ENCODE measurements at places on chromosomes 6 and 20.

- no peak for DNase-seq
These were observed 10.3 kb downstream of the ZMYND8 start for GRCh38 chr20:47346172-47346571.

- peak; percentile 38 for DNase-seq
These were observed 17.6 kb upstream of the SNAI1 start for GRCh38 chr20:49964964-49965780.

GRCh38 chr20:52984451-52984810 lies 12.3 kb downstream of the TSHZ2 start:
- no peak for DNase-seq

GRCh38 chr6:2968600-2969135 lies 2.7 kb downstream of the SERPINB6 start:
- no peak for DNase-seq

DNA sequence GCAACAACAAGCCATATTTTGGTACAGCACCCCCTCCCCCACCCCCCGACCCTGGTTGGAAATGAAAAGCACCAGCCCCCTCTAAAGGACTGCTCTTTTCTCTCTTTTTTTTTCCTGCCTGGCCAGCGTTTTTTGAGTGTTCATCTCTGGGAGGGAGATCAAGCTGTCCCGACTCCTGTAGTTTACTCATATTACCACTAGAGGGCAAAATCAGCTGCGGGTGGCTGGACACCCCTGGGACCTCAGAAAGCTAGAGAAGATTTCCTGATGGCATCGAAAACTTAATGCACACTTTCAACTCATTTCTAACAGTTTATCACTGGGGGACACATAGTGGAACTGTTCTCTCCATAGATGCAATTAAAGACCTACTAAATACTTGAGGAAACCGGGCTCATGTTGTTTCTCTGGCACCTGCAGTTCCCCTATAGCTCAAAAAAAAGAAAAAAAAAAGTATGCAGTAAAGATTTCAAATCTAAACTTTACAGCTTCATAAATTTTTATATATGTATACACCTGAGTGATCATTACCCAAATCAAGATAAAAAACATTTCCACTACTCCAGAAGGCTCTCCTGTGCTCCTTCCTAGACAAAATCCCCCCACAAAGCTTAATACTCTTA lies 24.4 kb downstream of the CNBD2 start:
- DNase-seq: peak; percentile 64

DNA sequence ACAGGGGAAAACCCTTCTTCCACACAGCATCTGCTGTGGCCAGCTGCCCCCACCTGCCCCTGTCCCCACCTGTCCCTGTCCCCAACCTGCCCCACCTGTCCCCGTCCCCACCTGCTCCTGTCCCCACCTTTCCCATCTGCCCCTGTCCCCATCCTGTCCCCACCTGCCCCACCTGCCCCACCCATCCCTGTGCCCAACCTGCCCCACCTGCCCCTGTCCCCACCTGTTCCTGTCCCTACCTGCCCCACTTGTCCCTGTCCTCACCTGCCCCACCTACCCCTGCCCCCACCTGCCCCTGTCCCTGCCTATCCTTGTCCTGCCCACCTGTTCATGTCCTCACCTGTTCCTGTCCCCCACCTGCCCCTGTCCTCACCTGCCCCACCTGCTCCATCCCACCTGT lies 6.4 kb upstream of the MYT1 start:
- DNase-seq: no peak

GRCh38 chr6:37010402-37010892 lies 5.0 kb downstream of the FGD2 start:
- DNase-seq: no peak

GRCh38 chr6:43634702-43635303 lies 837 bp upstream of the MAD2L1BP start:
- no peak for DNase-seq

GRCh38 chr6:139230391-139230840 lies 61.4 kb downstream of the TXLNB start:
- peak; percentile 30 for DNase-seq

- DNase-seq: no peak
These were observed 81.6 kb downstream of the PSMB1 start for GRCh38 chr6:170471491-170471890.

GRCh38 chr6:83870649-83871048 lies 11.2 kb downstream of the CYB5R4 start:
- no peak for DNase-seq

DNA sequence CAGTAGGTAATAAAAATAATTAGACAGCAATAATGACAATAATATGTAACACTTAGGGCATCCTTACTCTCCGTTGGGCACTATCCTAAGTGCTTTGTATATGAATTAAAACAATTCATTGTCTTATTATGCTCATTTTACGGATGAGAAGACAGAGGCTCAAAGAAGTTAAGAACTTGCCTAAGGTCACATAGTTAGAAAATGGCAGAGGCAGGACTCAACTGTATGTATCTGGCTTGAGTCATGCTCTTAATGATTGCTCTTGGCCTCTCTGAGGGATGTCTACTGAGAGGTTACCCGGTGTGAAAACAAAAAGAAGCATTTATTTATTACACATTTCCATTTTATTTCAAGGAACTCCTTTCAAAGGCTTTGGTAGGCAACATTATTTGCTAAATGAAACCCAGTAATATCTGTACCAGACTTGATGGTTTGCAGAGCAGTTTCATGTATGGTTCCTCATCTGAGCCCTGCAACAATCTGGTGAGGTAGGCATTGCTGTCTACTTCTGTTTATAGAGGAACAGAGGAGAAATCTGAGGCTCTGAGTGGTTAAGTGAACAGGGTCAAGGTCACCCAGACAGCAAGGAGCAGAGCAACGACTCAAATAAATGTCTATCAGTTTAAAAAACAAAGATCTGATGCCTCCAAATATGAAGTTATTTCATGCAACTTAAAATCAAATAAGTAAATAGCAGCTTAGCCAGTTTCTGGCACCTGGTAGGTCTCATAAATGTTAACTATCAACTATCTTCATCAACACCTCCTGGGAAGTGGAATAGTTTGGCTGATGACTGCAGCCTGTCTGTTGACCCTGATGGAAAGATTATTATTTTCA lies 4.2 kb upstream of the PARD6B start:
- DNase-seq: no peak

- DNase-seq: peak; percentile 95
These were observed 1.2 kb downstream of the CHMP4B start for GRCh38 chr20:33812152-33812849.

- DNase-seq: no peak
These were observed 189.6 kb downstream of the GJA10 start for GRCh38 chr6:90083891-90084290.

- DNase-seq: no peak
These were observed 488.6 kb upstream of the SULF2 start for GRCh38 chr20:48273843-48274242.

- DNase-seq: no peak
These were observed 6.9 kb upstream of the CST11 start for GRCh38 chr20:23459461-23460150.

DNA sequence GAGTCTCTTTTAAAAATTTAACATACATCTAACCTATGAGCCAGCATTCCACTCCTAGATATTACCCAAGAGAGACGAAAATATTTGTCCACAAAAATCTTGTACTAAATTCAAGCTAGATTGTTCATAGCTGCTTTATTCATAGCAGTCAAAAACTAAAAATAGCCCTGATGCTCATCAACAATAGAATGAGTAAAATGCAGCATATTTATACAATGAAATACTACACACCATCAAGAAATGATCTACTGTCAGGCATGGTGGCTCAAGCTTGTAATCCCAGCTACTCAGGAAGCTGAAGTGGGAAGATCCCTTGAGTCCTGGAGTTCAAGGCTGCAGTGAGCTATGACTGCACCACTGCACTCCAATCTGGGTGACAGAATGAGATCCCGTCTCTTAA lies 22.0 kb upstream of the SRC start:
- DNase-seq: peak; percentile 87

- no peak for DNase-seq
These were observed 311.4 kb downstream of the HACE1 start for GRCh38 chr6:104548297-104548696.

- no peak for DNase-seq
These were observed 17.6 kb downstream of the EEF1A1 start for GRCh38 chr6:73503027-73503772.

- DNase-seq: no peak
These were observed 57.2 kb downstream of the CNKSR3 start for GRCh38 chr6:154453329-154453728.

- no peak for DNase-seq
These were observed 60.5 kb downstream of the CD164 start for GRCh38 chr6:109321752-109322151.

DNA sequence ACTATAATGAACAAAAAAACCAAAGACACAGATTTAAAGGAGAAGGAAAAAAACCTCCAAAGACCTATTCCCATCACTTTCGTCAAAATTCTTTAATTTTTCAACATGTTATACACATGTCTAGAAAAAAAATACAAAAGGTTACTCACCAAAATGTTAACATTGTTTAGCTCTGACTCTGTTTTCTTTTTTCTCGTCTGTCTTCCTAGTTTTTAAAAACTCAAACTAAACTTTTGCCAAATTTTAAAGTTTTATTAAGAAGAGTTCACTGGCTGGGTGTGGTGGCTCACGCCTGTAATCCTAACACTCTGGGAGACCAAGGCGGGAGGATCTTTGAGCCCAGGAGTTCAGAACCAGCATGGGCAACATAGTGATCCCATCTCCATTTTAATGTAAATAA lies 10.8 kb downstream of the MCUR1 start:
- DNase-seq: no peak

GRCh38 chr6:29633534-29633905 lies 537 bp upstream of the GABBR1 start:
- no peak for DNase-seq

DNA sequence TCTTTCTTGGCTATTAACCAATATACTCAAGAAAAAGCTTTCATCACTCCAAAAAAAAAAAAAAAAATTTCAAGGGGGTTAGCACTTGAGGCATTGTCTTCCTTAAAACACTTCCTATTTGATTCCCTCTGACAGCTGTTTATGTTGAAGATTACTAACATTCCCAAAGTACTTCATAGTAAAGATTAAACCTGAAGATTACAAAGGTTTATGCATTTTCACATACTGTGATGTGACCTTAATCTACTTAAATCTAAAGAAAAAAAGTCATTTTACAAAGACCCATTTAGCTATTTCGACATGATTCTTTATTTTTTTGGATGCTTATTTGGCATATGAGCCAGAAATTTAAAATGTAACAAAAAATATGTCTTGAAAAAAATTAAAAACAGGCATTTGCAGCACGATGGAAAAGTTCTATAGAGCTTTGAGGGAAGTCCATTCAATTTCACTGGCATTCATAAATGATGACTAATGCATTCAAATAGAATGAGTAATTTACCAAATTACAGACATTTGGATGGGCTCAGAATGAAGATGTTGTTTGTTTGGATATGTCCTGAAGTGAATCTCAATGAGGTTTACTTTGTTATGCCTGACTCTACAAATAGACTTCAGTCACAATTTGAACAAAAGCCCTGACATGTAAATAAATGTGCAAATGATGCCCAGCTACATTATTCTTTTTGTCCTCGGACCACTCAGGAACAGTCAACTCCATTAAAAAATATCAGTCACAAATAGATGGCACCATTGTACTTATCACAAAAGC lies 674.6 kb upstream of the MARCKS start:
- DNase-seq: peak; percentile 88

DNA sequence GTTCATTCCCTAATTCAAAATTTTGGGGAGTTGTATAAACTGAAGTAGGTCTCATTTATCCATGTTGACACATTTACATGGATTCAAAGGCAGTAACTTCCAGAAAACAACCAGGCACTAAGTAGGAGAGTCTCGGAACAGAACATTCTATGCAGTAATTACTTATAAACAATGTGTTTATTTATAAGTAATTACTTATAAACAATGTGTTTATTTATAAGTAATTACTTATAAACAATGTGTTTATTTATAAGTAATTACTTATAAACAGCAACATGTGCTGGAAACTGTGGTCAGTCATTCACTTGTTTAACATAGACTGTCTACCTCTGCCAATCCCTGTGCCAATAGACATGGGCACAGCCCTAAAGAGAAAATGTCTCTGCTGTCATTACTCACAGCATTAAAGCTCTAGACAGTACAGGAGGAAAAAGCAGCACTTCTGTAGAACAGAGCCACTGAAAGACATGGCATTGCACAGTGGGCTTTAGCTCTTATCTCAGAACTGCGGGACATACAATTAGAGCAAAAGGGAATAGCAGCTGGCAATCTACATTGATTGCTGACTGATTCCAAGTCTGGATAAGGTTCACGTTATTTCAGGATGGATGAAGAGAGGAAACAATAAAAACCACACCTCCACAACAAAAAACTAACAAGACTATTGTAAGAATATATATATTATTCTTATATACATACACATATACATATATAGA lies 188.2 kb downstream of the WDR27 start:
- DNase-seq: no peak

GRCh38 chr6:5314191-5314865 lies 53.0 kb downstream of the FARS2 start:
- DNase-seq: no peak

DNA sequence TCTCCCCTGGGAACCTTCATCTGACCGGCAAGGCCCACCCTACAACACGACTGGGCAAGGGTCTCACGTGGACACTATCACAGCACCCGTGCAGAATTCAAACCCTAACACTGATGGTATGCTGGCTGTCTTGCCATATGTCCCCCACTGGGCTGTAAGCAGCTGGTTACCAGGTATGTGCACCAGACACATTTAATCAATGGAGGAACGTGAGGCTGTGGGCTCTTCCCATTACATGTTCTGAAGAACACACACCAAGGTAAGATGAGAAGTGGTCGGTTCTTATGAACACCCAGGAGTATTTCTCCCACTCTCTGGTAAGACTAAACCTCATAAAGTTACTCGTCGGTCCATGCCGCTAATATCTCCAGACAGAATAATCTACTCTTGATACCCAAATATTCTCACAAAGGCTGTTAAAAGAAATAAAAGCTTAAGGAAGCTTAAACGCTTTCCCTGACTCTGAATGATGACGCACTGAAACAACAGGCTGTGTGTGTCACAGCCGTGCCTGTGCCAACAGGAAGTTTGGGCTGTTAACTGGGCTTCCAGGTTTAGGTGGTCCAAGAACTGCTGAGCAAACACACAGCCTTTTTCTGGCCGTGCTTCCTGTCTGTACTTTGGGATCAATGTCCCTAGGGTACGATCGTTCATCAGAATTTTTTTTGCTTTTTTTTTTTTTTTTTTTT lies 75.3 kb downstream of the SLC23A2 start:
- peak; percentile 45 for DNase-seq

DNA sequence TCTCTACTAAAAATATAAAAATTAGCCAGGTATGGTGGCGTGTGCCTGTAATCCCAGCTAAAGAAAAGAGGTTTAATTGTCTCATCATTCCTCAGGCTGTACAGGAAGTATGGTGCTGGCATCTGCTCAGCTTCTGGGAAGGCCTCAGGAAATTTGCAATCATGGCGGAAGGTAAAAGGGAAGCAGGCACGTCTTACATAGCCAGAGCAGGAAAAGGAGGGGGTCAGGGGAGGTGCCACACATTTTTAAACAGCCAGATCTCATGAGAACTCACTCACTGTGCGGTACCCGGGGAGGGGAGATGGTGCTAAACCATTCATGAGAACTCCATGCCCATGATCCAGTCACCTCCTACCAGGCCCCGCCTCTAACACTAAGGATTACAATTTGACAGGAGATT lies 191.7 kb downstream of the EYA2 start:
- no peak for DNase-seq

Measured in HCEC 1CT (cell line).